NCI-H1092 treated with DMSO at 0.1 percent for 48 hours (cell line): ENCODE measurements at places on chromosomes 6 and 20.

DNA sequence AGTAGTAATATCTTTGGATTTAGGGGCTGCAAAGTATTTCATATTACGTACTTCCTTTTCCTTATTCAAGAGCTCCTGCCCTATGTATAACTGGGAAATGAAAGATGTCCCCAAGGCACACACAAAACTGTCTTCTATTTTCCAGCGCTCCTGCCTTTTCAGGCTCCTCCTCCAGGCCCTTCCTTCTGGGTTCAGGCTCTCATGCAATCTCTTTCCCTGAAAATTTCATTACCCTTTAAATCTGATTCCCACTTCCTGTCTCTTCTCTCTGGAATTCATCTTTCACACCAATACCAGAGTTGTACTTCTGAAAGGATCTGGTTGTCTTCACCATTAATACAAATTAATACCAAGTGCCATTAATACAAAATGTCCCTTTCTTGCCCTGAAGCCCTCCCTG is 181.6 kb downstream of the UTRN start:
- DNase-seq = no peak

- DNase-seq = no peak
These were observed 138.3 kb upstream of the CDYL start for GRCh38 chr6:4637691-4638433.

DNA sequence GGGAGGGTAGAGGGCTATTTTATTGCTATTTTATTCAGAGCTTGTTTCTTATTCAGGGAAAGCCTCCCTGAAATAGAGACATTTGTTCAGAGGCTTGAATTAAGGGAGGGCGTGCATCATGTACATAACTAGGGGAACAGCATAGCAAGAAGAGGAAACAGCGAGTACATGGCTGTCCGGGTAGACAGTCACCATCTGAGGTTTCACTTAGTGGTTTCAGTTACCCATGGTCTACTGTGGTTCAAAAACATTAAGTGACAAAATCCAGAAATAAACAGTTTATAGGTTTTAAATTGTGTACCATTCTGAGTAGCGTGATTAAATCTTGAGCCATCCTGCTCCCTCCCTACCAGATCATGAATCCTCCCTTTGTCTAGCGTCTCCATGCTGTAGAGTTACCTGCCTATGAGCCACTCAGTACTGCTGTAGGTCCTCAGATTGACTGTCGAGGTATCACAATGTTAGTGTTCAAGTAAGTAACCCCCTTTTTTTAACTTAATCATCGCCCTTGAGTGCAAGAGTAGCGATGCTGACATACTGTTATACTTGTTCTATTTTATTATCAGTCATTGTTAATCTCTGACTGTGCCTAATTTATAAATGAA is 791.5 kb downstream of the TFAP2A start:
- DNase-seq = no peak

DNA sequence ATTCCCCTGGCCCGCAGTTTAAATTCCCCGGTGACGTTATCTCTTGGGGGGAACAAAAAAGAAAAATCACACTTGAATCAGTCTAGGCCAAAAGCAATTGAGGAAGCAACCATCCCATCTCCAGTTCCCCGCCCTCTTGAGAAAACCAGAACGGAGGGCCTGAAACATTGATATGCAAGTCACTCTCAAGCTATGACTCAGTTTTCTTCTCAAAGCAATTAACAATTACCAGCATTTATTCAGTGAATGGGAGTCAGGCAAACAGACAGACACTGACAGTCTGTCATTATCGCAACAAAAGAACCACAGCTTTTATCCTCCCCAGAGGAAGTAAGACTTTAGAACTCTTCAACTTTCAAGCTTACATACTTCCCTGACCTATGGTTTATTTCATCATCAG is 100.9 kb downstream of the OPRM1 start:
- no peak for DNase-seq

DNA sequence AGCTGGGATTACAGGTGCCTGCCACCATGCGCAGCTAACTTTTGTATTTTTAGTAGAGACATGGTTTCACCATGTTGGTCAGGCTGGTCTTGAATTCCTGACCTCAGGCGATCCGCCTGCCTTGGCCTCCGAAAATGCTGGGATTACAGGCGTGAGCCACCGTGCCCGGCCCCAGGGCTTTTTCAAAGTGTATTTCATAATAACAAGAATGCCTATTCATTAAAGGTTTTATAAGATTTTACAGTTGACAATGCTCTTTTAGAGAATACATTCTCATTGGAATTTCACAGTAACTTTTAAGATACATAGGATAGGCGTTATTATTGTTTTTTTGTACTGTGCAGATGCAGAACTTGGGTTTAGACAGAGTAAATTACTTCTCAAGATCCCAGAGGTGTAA is 52.6 kb upstream of the PTPRK start:
- no peak for DNase-seq

DNA sequence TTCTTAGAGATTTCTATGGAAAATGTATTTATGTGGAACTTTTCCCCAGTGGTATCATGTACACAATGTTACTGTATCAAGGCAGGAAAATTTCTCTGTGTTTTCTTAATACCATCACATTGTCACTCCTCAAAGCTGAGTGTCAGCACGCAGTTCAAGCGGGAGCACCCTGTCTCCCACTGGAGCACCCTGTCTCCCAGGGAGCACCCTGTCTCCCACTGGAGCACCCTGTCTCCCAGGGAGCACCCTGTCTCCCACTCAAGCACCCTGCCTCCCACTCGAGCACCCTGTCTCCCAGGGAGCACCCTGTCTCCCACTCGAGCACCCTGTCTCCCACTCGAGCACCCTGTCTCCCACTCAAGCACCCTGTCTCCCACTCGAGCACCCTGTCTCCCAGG is 51.3 kb downstream of the PSMG4 start:
- DNase-seq = no peak

DNA sequence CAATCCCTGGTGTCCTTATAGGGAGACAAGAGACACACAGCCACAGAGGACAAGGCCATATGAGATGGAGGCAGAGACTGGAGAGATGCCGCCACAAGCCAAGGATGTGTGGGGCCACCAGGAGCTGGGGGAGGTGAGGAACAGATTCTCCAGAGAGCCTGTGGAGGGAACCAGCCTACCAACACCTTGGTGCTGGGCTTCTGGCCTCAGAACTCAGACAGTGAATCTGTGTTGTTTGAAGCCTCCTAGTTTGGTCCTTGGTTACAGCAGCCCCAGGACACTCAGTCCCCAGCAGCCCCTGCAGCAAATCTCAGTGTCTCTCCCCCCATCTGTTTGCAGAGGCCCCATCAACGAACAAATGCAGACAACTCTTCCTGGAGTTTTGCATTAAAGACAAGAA is 73.2 kb upstream of the BHLHE23 start:
- DNase-seq = no peak

DNA sequence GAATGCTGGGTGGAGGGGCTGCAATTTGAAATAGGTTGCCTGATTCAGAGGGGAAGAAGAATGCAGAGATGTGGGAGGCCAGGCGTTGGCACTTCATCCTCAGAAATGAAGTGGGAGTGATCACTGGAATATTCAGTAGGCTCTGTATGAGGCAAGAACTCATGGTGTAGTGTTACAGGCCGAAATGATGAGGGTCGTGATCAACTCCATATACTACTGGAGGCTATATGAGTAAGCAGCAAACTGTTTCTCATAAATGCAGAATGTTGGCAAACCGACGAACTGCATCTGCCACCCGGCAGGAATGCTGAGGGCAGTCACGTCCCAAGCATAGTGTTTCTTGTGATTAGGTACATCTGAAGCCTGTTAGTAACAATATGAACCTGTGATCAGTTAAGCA is 12.7 kb downstream of the KCNS1 start:
- DNase-seq = no peak

GRCh38 chr6:165574220-165575157 is 88.6 kb downstream of the PDE10A start:
- no peak for DNase-seq

DNA sequence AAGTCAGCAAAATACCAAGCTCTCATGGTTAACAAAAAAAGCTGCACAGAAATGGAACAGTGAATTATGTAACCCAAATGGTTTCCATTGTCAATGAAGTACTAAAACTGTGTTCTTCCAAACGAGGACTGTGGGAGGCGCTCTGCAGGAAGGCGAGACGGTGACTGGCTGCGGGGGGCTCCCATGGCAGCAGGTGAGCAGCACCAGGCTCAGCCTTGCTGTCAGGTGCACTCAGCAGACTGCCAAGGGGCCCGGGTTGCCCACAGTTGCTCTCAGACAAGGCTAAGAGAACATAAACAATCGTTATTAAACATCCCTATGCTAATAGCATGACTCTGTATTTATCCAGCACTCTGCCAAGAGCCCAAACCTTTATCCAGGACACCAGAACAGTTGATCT is 630.3 kb upstream of the ARID1B start:
- no peak for DNase-seq

DNA sequence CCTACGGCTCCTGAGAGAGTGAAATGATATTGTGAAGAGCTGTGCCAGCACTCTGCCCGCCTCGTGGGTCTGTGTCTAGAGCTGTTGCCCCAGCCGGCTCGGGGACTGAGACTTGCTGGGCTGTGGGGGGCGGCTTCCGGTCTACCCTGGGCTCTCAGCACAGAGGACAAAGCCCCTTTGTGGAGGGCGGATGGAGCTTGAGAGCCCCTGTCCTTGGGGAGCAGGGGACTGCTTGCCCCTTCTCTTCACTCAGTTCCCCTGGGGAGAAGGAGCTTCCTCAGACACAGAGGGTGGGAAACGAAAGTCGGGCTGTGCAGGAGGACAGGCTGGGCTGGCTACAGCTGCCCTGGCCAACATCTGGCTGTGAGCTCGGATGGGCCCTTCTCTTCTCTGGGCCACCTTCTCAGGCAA is 11.0 kb downstream of the SRC start:
- no peak for DNase-seq

GRCh38 chr6:48765352-48765961 is 654.5 kb upstream of the PTCHD4 start:
- peak; percentile 22 for DNase-seq

DNA sequence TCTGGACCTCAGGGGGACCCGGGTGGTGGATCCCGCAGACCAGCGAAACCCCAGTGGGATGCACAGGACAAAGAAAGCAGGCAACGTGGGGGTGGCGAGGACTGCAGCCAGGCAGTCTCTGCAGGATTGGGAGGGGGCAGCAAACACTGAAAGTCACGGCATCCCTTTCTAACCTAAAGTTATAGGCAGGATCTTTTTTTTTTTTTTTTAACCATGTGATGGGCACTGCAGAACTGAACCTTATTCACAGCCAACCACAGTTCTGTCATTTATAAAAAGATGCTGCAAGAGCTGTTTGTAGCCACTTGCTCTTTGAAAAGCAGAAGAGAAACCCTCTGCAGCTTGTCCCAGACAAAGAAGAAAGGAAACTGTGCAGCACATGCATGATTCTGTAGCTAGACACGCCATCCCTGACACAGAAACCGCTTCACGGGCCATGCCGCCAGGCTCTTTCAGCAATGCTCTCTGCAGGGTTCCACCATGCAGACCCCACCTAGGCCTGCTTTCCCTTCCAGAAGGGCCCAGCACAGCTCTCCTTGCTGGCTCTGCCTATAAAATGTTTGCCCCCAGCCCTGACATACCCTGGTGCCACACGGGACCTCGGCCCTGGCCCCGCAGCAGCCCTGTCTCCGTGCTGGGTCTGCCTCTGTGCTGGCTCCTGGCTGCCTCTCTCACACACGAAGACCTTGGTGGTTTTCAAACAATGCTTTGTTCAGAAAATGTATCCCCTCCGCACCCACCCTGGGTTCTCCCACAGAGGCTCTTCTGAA is 70.8 kb downstream of the PYGB start:
- no peak for DNase-seq

GRCh38 chr6:17220040-17220910 is 60.9 kb upstream of the RBM24 start:
- no peak for DNase-seq

DNA sequence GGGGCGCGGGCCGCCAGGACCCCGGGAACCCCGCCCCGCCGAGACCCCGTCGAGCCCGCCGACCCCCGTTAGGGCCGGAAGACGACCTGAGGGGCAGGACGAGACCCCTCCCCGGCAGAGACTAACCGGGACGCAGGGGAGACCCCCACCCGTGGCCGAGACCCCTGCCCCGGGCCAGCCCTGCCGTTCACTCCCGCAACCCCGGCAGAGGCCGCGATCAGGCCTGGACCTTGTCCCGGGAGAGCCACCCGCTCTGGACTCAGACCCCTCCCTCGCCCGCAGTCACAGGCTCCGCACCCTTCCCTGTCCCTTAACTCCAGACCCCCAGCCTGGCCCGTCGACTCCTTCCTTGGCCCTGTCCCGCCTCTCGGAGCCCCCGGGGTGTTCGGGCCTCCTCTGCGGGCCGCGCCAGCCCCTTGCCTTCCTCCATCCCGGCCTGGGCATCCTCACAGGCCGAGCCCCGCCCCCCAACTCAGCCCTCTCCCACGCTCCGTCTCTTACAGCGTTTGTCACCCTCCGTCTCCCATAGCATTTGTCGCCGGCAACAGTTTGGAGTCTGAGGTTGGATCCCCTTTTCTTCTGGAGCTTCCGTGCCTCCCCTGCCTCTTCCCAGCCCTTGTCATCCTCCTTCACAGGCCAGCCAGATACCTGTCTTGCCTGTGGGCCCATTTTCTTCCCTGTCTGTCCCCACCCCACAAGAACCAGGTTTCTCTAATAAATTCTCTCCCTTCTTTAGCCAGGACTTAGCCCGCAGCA is 569 bp downstream of the TCEA2 start:
- DNase-seq = no peak

GRCh38 chr6:105886066-105886813 is 199.9 kb upstream of the PRDM1 start:
- DNase-seq = no peak

DNA sequence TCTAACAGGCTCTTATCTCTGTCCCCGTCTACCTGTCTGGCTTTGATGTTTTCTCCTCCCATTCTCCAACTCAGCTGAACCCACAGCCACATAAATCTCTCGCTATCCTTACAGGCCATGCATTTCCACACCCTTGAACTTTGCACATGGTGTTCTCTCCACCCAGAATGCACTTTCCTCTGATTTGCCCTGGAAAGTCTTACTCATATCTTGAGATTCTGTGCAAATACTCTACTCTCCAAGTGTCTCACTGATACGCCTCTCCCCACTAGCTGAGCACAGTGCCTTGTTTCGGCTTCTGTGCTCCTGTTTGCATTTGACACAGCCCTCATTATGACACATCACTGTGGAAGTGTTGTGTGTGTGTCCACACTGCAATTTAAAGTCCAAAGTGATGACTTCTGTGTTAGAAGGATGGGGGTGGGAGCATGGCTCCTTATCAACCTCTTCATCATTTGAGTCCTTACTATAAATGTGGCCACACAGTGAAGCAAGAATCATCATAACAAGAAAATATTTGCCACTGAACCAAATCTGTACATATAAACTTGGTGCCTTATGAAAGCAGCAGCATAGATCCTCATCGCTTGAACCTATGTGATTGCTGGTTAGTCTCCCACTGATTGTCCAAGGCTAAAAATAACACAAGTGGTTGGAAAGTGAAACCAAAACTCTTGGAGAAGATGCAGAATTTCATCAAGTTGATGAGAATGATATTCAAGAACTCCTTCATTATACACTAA is 5.5 kb upstream of the PRELID3B start:
- no peak for DNase-seq

GRCh38 chr6:154210678-154211077 is 145.9 kb downstream of the IPCEF1 start:
- no peak for DNase-seq
